NCI-H2081 treated with DMSO at 0.1 percent for 48 hours (cell line): ENCODE measurements at places on chromosomes 7 and 10.

DNA sequence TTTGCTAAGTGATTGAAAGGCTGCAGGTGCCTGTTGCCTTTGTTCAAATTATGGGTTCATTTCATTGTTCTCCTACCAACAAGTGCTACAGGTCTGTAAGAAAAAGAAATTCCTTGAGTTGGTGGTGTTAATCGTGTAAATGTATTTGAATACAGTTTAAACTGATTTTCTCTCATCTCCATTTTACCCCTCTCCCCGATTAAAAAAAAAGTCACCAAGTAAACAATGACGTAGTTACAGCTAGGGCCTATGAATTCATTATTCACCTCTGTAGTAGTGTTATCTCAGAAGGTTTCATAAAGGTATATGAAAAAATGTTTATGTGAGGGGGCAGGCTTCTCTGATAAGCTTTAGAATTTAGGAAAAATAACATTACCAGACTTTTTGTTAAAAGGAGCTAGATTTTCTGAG is 1.1 kb downstream of the REEP3 start:
- DNase-seq, result no peak

DNA sequence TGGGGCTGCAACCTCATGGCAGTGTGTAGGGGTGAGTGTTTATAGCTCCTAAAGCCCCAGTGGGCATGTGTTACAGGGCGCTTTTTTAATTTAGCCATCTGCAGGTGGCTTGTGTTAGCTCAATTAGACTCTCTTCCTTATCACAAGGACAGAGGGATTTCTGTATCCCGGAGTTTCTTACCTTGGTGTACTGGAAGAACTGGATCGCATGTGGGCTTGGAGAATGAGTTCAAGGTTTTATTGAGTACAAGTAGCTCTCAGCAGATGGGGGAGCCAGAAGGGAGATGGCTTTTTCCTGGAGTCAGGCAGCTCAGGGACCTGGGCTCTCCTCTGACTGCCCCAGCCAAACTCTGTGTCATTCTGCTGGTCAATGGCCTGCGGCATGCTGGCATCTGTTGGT is 153.5 kb upstream of the C7orf33 start:
- DNase-seq, result no peak

DNA sequence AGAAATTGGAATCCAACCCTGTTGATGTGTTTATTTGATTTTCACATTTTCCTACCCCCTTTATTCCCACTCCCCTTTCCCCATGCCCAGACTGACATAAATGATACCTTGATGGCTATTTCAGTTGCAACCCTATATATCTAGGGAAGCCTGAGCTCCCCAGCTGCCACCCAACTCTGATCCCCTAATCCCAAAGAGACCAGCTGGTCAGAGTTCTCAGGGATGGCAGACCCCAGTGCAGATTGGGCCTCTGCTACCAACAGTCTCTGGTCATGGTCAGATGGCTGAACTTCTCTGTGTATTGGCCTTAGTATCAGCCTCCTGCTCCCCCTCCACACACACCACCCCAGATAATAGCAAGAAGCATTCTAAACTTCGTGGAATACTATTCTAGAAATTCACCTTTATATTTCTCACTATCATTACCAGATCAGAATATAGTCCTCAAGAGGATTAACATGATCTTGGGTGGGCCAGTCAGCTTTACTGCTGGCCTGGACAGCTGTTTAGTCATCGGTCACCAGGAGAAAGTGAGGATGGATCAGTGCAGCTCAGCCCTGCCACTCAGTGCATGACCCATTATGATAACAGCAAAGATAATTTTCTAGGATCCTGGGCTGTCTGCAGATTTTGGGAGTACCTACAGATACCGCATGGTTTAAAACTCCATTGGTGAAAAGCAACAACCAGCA is 24.5 kb upstream of the BTRC start:
- DNase-seq, result no peak

DNA sequence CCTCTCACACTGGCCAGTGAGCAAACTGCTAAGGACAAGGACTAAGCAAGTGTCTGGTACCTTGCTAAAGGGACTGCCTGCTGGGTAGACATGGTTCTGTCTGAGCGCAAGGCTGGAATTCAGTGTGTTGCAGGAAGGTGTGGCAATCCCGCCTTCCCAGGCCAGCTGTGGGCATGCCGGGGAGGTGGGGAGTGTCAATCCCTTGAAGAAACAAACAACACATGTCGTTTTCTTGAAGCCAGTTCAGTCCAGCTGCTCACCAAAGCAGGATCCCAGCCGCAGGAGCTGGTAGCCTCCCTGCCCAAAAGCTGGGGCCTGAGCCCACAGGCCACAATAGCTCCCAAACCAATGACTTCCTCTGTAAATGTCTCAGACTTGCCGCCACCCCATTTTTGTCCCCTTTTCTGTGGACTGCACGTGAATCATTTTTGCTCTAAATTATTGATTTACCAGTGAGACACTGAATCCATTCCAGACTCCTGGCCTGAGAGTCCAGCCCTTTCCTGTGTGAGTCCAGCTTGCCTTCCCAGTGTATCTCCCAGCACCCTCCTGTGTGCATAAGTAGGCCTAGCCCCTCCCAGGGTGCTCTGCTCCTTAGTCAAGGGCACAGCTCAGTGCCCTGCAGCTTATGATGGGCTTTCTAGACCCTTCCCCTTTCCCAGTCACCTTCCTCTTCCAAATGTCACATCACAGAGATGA is 166.8 kb downstream of the RGS10 start:
- DNase-seq, result no peak

- no peak for DNase-seq
Measured at GRCh38 chr7:30191809-30192208, 57.0 kb downstream of the MTURN start.

- DNase-seq, result no peak
Measured at GRCh38 chr7:33043501-33044400, 18.8 kb downstream of the NT5C3A start.

GRCh38 chr7:57176928-57177635 is 44.8 kb upstream of the ZNF479 start:
- no peak for DNase-seq

DNA sequence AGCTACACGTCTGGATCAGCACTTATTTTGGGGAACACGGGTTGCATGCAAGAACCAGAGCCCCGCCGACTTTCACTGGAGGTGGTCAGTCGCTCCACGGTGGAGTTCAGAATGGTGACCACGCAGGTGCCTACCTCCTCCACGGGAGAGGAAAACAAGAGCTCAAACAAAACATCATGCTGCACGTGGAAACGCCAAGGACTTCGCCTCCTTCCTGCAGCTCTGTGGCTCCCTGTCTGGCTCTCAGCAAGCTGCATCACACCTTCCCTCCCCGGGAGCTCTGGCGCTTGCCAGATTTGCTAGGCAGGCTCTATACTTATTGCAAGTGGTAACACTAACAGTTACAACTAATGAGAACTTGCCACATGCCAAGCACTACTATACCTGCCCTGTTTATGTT is 26.0 kb downstream of the GSDME start:
- DNase-seq, result no peak

DNA sequence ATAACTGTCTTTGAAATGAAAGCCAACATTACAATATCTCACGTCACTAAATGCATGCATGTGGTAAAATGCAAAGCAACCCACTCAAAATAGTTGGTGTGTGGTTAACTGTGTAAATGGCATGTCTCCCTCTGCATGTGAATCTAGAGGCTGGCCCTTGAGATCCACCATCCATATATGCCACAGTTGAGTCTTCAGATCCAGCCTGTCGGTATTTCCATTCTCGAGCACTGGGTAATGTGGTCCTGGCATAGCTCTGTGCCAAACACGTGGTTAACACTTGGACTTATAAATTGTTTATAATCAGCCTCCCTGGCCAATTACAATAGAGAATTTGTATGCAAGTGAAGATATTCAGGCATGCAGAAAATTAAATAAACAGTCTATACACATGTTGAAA is 90.3 kb downstream of the LYZL1 start:
- DNase-seq, result no peak

GRCh38 chr10:116324227-116324950 is at the start of gene CCDC172:
Gene CCDC172, plus strand, starts transcription at chr10:116324448. Its CDS starts 564 bp downstream, at chr10:116325012.
- no peak for DNase-seq

- DNase-seq, result no peak
Measured at GRCh38 chr7:4227105-4228010, 454.7 kb upstream of the FOXK1 start.

DNA sequence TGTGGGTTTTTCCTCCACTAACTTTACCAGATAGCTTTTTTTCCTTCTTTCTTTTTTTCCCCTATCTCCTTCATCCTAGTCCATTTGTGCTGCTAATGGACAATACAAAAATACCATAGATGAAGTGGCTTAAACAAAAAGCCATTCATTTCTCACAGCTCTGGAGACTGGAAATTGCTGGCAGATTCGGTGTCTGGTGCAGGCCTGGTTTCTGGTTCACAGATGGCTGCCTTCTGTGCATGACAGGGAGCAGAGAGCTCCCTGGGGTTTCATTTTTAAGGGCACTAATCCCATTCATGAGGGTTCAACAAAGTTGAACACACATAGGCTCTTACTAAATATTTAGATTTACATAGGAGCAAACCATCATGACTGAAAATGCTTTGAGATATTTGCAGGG is 467.4 kb downstream of the TYW1 start:
- DNase-seq, result no peak

- DNase-seq, result no peak
Measured at GRCh38 chr7:137305901-137306621, 37.5 kb downstream of the PTN start.
